ENCODE measurements at places on chromosomes 4 and X.

DNA sequence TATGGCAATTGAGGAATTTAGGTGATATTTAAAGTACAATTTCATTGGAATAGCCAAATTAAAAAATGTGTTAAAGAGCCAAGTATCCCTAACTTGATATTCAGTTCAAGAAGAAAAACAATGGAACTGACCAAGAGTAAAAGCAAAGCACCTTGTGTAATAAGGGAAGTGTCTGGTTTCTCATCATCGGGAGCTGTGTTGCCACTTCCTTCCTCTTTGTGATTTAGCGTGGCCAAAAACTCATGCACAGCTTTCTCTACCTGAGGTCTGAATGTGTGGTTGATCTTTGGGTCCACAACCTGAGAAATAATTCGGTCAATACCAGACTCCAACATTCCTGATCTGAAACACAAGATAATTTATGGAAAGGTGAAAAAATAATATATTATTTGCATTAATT lies 12.4 kb downstream of the BOD1L1 start:
- no peak for DNase-seq

- DNase-seq: no peak
These were observed 1157.1 kb downstream of the ARAP2 start for GRCh38 chr4:35087218-35087617.

DNA sequence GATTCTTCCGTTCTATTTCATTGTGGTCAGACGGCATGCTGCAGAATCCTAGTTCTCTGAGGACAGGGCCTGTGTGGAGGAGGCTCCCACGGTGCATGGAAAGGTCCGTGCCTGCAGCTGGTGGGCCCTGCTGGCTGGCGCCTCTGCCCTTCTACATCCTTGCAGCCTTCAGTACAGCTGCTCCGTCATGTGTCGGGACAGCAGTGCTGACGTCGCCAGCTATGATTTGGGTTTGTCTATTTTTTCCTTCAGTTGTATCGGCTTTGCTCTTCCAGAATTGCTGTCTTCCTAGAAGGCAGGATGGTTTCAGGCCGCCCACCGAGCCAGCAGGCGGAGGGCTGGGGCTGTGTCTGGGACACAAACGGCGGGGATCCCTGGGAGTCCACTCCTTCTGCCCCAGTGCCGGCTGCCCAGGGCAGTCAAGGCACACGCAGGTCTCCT lies 32.1 kb upstream of the CPLX1 start:
- no peak for DNase-seq

DNA sequence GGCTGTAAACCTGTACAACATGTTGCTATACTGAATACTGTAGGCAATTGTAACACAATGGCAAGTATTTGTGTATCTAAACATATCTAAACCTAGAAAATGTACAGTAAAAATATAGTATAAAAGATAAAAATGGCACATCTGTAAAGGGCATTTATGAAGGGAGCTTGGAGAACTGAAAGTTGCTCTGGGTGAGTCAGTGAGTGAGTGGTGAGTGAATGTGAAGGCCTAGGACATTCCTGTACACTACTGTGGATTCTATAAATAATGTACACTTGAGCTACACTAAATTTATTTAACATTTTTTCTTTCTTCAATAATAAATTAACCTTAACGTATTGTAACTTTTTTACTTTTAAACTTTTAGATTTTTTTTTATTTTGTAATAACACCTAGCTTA lies 5.0 kb upstream of the SHROOM4 start:
- DNase-seq: peak; percentile 1

GRCh38 chrX:31969714-31970113 lies 897.9 kb upstream of the FTHL17 start:
- DNase-seq: no peak

GRCh38 chr4:2412885-2413716 lies 5.3 kb downstream of the ZFYVE28 start:
- peak; percentile 85 for DNase-seq

DNA sequence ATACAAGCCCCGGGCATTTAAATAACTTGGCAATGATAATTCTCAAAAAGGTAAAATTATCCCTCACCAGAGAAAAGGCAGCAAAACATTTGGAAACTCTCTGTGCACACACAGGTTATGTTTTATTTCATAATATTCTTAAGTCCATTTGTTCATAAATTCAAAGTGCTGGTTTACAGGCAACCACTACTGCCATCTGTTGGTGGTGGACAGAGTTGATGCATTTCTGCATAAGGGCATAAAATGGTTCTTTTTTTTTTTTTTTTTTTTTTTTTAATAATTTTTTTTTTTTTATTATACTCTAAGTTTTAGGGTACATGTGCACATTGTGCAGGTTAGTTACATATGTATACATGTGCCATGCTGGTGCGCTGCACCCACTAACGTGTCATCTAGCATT lies 31.5 kb upstream of the IL21 start:
- DNase-seq: peak; percentile 59

GRCh38 chrX:3713937-3714434 lies 537 bp upstream of the PRKX start:
- DNase-seq: no peak

DNA sequence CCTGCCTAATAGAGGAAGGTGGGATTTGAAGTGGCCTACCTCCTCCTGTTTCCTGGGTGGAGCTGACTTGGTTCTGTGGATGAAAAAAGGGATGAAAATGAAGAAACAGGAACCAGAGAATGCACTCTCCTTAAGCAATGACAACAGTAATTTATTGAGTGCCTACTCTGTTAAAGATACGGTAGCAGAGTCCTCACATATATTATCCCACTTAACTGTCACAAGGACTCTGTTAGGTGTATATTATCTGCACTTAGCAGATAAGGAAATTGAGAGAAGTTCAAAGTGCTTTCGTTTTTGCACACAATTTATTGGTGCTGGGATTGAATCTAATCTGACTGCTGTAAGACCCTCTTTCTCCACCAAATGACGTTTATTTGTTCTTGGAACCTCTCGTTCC lies 301.2 kb downstream of the PACRGL start:
- DNase-seq: no peak

- peak; percentile 5 for DNase-seq
These were observed 501.3 kb upstream of the AADAT start for GRCh38 chr4:170591076-170591475.

- peak; percentile 50 for DNase-seq
These were observed 328.6 kb downstream of the PCDH19 start for GRCh38 chrX:100081503-100081902.

GRCh38 chr4:7647186-7647585 lies 212.5 kb upstream of the PSAPL1 start:
- DNase-seq: no peak

GRCh38 chrX:95893636-95894035 lies 791.0 kb upstream of the DIAPH2 start:
- peak; percentile 25 for DNase-seq

DNA sequence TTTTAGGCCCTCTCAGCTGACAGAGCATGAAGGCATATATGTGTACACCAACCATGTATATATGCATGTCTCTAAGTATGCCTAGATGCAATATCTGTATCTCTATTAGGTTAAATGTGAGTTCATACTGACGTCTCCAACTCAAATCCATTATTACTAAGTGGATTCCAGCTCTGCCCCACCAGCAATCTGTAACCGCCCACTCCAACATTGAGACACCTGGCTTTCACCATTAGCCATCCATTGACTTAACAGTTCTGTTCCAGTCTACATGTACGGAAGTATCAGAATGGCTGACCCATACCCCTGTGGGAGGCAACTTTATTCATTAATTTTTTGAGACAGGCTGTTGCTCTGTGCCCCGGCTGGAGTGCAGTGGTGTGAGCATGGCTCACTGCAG lies 15.0 kb upstream of the SH3TC1 start:
- no peak for DNase-seq

GRCh38 chr4:136927172-136927571 lies 605.1 kb downstream of the PCDH18 start:
- peak; percentile 64 for DNase-seq

- DNase-seq: no peak
These were observed 14.8 kb downstream of the PJA1 start for GRCh38 chrX:69150281-69150960.

GRCh38 chrX:68721546-68721945 lies 74.1 kb downstream of the STARD8 start:
- no peak for DNase-seq

DNA sequence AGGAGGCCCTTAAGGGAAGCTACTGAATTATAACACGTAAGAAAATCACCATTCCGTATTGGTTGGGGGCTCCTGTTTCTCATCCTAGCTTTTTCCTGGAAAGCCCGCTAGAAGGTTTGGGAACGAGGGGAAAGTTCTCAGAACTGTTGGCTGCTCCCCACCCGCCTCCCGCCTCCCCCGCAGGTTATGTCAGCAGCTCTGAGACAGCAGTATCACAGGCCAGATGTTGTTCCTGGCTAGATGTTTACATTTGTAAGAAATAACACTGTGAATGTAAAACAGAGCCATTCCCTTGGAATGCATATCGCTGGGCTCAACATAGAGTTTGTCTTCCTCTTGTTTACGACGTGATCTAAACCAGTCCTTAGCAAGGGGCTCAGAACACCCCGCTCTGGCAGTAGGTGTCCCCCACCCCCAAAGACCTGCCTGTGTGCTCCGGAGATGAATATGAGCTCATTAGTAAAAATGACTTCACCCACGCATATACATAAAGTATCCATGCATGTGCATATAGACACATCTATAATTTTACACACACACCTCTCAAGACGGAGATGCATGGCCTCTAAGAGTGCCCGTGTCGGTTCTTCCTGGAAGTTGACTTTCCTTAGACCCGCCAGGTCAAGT lies 6.9 kb upstream of the MSANTD1 start:
- peak; percentile 56 for DNase-seq

GRCh38 chr4:109497511-109497910 lies 62.5 kb upstream of the MCUB start:
- no peak for DNase-seq

DNA sequence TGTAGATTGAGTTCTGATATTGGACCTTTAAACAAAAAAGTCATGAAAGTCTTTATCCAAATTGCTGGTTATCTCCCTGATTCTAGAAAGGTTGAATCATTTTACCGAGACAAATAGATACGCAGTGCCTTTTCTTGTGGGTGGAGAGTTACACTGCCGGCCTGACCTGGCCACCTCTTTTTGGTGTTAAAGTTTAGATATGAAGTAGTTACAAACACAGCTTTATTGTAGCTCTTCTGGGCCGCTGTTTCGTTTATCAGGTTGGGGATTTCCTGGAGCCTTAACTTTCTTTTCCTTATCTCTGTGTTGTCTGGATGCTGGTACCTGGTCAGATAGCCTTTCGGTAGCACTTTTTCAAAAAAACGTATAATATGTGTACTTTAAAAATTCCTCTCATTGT lies 31.0 kb downstream of the FNIP2 start:
- DNase-seq: no peak

DNA sequence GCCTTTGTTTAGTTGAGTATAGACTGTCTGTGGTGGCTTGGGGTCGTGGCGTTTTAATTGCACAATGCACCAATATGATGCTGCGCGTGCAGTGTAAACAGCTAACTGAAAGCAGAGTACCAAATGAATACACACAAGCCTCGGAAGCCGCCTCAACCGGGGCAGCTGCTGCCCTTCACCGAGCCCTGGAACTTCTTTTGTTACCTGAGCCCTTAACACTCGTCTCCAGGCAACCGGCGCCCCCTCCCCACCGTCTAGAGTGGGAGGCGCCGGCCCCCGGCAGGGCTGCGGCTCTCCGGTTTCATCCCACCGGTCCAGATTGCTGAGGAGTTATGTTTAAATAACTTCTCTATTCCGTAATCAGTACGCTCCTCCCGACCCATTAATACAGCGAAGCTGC lies 173.2 kb upstream of the TBL1X start:
- no peak for DNase-seq

GRCh38 chrX:63718010-63718694 lies 66.9 kb downstream of the ARHGEF9 start:
- no peak for DNase-seq

GRCh38 chrX:39144323-39144722 lies 343.1 kb downstream of the MID1IP1 start:
- peak; percentile 4 for DNase-seq

DNA sequence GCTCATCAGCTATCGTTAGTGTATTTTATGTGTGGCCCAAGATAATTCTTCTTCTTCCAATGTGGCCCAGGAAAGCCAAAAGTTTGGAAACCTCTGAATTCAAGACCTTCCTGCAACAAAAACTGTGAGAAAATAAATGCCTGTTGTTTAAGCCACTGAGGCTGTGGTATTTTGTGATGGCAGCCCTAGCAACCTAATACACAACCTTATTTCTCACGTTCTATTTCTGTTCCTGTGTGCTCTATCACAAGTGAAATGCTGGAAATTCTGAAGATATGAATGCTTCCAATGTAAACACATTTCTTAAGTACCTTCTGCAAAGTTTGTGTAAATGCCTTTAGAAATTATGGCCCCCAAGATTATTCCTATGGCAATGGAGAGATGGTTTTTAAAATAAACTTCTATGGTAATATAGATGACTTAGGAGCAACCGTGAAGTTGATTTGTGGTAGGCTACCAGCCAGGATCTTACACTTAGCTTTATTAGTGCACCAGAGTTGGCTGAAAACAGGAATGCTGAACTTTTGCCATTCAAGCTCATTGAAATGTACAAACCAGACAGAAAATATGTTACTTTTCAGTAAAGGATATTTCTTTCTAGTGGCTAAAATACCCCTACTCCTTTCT lies 148.0 kb downstream of the USP46 start:
- DNase-seq: no peak

GRCh38 chrX:53312946-53313727 lies 31.8 kb upstream of the IQSEC2 start:
- peak; percentile 43 for DNase-seq

- DNase-seq: no peak
These were observed 644.1 kb downstream of the MID1IP1 start for GRCh38 chrX:39445336-39445735.

DNA sequence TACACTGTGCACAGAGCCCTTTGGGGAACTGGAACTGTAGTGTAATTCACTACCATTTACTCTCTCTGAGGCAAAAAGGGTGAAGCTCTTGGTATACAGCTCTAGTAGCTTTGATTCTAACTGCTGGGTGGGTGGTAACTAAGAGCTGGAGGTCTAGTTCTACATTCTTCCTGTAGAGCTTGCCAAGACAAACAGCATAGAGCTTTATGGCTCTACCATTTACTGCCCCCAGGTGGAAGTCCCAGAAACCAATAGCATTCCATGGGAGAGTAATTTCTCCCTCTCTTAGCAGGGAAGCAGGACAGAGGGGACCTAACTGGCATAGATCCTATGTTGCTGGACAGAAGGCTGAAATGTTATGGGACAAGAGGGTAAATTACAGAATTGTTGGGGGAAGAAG lies 26.7 kb downstream of the HDAC8 start:
- no peak for DNase-seq

GRCh38 chr4:2574863-2575262 lies 38.4 kb downstream of the FAM193A start:
- no peak for DNase-seq

DNA sequence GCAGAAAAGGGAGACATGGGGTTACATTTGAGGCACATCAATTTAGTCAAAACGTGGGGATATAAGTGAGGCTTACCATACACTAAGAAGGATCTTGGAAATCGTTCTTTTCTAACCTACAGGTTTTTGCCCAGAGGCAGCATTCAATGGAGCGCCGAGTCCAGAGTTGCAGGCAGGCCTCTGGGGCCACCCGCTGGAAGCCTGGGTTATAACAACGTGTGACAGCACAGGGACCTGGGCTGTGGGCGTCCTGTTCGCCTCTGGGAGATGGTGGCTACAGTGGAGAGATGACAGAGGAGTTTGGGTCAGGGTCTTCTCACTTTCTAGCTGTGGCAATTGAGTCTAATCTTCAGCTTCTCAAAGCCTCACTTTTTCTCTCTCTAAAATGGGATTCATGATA lies 53.9 kb downstream of the ENPP6 start:
- peak; percentile 28 for DNase-seq

GRCh38 chrX:49191574-49192011 lies 5.4 kb upstream of the PRICKLE3 start:
- no peak for DNase-seq
